ENCODE measurements at places on chromosomes 7 and 10.

DNA sequence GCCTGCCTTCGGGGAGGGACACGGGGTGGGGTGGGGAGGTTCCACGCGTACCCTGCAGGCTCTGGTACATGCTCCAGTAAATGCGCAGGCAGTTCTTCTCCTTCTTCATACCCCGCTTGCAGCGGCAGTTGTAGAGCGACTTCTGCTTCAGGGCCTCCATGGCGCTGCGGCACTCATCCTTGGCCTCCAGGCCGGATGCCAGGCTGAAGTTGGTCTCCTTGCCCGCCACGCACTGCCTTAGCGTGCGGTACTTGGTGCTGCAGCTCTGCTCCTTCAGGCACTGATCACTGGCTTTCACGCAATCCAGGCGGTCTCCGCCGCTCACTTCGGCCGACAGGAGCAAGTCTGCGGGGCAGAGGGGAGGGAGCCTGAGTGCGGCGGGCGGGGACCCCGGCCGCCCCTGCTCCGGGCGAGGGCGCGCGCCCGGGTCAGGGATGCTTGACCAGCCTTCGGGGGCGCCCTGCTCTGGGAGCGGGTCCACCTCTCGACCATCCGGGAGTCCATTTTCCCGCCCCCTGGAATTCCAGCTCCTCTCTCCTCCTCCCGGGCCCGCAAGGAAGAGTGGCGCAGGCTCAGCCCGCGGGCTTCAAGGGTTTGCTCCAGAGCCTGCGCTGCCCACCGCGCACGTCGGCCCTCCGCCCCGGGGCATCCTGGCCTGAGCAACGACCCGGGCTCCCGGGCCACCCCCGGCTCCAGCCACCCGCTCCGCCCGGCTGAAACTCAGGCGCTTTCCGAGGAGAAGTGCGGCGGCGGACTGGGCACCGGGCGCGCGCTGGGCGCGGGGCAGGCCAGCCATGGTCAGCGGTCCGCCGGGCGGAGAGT lies 2.0 kb downstream of the GFRA1 start:
- DNase-seq = no peak

DNA sequence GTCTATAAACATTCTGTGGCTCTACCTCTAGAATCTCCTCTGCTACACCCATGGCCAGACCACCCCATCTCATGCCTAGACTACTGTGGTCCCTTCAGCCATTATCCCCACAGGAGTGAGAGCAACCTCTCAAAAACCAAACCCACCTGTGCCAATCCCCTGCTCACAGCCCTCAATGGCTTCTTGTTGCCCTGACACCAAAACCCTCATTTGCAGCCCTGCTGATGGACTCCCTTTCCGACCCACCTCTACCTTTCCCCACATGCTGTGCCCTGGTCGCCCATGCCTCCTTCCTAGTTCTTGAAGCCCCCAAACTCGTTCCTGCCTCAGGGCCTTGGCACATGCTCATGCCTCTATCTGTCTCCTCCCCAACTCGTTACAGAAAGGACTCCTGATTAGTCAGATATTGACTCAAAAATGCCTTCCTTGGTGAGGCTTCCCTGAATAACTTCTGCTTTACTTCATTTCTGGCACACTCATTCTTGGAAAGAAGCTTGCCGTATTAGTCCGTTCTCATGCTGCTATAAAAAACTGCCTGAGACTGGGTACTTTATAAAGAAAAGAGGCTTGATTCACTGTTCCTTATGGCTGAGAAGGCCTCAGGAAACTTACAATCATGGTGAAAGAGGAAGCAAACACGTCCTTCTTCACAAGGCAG lies 104.2 kb downstream of the TEX36 start:
- no peak for DNase-seq

GRCh38 chr7:41136551-41136950 lies 566.3 kb downstream of the INHBA start:
- no peak for DNase-seq

DNA sequence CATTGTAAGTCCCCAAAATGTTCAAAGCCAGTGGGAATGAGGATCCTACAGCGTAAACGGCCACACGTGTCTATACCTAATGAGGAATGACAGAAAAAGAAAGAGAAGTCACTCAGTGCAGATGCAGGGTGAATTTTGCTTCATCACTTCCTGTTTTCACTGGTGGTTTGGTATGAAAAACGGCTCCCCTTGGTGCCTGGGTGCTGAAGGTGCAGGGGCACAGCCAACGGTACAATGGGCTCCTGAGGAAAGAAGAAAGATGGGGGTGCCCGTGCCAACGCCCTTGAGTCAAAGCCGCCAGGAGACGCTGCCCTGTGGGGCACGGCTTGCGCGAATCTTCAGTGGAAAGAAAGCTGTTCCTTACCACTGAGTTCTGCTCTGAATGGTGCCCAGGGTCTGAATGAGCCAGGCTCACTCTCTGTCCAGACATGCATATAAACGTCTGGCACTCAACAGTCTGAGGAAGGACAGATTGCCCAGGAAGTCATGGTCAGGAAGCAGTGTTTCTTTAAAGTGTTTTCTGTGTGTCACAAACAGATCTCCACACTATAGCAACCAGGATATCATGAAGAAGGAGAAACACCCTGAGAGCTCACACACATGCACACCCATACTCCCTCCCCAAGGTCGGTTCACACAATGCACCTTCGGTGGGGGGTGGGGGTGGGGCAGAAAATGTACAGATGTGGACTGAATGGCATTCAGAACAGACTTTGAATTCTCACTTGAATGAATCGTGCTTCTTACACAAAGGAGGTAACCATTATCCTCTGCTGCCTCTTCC lies 105.8 kb downstream of the ELMO1 start:
- no peak for DNase-seq

GRCh38 chr7:45435846-45436245 lies 138.3 kb upstream of the ADCY1 start:
- no peak for DNase-seq

DNA sequence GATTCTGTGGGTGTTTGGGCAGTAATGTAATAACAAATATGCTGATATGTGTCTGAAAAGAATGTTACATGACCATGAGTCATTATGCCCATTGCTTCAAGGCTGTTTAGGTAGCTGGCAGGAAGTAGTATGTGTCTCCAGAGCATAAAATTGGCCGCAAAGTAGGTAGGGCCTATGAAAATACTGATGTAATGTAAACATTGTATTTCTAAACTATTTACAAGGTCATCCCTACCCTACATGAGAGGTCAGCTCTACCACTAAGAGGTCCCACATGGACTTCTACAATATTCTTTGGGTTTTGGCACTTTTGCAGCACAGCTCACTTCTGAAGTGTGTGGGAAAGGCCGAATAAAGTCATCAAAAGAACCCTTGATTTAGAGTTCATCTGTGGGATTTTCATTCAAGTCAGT lies 301.9 kb downstream of the AHR start:
- DNase-seq = peak; percentile 89

DNA sequence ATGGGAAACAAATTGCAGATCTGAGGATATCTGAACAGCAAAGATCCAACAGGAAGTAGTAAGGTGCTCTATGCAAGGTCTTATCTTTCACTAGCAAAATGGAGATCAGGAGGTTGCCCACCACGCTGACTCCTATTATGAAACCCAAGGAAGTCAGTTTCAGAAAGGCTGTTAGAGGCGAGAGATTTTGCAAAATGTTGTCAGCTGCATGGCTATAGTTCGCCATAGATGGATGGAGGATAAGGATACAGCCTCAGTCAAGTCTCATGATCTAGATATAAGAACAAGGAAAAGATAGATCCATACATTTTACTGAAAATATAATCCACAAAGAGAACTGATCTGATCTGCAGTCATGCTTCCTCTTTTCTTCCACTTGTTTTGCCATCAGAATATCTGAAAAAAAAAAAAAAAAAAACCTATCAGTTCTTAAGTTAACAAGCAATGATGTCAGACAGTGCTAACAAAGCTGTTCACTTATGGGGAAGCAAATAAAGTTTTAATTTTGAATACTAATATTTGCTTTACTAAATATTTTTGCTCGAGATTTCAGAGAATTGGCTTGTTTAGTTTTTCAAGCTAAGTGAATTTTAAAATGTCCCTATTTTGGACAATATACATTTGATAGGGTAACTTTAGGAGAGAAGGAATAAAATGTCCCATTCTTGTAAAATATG lies 2.0 kb downstream of the GPR85 start:
- DNase-seq = no peak

DNA sequence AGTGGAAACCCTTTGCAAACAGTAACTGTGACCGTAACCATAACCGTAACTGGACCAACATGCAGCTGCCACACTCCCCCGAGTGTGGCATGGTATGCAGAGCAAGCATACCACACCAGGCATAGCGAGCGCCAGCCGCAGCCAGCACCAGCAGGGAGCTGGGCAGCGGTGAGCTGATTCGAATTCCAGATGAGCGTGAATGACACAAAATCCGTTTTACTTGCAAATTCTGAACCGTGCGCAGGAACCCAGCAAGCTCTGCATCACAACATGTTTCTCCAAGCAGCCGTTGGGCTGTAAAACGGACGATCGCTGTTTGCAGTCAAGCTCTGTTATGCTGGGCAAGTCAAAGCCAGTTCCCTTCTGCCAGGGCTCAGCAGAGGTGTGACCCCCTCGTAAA lies 111.1 kb downstream of the OAT start:
- DNase-seq = no peak

- DNase-seq = no peak
Measured at GRCh38 chr10:124453960-124454610, 4.2 kb upstream of the NKX1-2 start.

DNA sequence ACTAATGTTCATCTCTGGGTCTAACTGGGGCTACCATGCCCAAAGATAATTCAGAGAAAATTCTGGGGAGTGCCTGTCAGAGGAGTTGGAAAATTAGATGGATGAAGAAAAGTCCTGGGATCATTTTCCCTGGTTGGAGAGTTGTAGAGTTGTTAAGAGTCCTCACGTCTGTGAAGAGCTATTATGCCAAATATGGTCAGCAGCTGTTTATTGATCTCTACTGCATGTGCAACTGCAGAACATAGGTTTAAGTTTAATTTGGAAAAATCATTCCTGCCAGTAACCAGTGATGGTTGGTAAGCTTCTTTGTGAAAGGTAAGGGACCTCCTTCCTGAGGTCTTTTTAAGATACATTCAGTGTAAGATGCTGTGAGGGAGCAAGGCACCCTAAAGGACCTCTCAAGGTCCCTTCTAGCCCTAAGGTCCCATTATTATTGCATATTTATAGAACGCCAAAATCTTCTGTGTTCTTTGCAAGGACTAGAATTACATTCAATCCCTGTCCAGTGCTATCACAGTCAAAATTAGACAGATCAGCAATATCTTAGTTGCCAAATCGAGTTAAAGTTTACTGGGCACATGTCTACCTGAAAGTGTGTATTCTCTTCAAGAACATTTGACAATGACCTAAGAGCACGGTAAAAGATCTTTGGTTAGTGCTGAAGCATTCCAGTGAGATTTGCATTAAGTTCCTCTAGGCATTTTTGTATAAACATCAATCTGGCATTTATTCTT lies 62.7 kb downstream of the VTI1A start:
- no peak for DNase-seq

DNA sequence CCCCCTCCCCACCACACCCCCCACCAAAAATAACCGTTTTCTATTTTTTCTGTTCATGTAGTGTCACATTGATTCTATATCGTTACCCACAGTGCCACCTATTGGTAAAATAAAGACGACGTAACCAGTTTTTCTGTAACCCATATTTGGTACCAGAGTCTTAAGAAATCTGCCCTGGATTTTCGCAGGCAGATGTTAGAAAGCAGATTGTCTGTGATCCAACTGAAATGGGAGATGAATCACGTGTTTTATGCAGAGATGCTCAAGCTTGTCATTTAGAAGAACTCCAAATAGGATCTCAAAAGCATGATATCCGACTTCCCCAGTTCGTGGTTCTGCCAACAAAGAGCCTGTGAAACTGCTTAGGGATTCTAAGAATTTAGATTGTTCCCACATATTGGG lies 261.1 kb upstream of the CSTF2T start:
- no peak for DNase-seq
